ENCODE measurements at places on chromosomes 3 and 15. TPM values are rescaled to one million over a fixed set of nuclear protein-coding genes. Genes with fewer than 3 reads are reported as not detected.

Gene GOLGA8O
- 2.5 TPM for total RNA-seq

Gene AHSG
- total RNA-seq: not detected

Gene MLH1
- 29.2 TPM for total RNA-seq

DNA sequence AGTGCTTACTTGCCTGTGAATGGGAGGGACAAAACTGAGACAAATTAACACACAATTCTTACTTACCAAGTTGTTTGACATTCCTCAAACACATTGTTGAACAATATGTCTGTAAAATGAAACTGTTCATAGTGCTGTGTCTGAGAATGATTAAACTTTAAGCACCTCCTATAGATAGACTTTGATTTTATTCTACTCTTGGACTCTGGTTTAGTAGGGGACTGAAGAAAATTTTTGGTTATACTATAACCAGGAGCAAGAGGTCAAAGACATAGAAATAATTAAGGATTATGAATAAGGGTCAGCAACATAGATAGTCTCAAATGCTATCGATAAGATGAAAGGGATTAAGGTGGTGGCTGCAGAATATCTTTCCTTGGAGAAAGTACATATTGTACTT, 7.9 kb upstream of the MTFMT start:
- no peak for DNase-seq

DNA sequence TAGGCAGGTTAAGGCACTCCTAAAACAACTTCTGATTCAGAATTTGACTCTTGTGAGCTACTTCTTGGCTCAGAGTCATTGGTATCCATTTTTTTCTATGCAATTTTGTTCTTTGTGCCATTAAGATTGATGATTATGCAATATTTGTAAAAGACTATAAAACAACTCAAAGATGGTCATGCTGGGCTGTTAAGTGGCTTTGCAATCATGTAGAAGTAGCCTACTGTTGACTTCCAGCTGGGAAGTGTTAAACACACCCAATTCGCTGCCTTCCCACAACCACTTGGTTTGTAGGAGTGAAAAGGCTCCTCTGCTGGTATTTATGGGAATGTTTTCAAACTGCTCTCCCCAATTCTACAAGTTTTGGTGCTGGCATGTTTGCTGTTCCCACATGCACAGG, 74.7 kb upstream of the COL6A6 start:
- no peak for DNase-seq

- DNase-seq: no peak
Observed at GRCh38 chr3:54772746-54773145, 155.1 kb downstream of the LRTM1 start.
